Cardiac septum (tissue), 1 donor: ENCODE measurements at places on chromosomes 11 and 22. TPM values are rescaled to one million over a fixed set of nuclear protein-coding genes. Genes with fewer than 3 reads are reported as not detected.

The MN1 gene
- 6.4 TPM for total RNA-seq

DNA sequence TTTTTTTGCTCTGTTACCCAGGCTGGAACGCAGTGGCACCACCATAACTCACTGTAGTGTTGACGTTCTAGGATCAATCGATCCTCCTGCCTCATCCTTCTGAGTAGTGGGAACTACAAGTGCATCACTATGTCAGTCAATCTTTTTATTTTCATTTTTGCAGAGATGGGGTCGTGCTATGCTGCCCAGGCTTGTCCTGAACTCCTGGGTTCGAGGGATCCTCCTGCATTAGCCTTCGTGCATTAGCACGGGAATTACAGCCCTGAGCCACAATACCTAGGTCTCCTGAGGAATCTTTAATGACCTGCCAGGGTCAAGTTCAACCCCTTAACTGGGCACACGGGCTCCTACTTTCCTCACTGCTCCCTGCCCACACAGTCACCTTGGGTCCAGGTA is 4.4 kb downstream of the APOL3 start:
- DNase-seq: no peak

The PYGM gene
- 42.5 TPM for total RNA-seq

DNA sequence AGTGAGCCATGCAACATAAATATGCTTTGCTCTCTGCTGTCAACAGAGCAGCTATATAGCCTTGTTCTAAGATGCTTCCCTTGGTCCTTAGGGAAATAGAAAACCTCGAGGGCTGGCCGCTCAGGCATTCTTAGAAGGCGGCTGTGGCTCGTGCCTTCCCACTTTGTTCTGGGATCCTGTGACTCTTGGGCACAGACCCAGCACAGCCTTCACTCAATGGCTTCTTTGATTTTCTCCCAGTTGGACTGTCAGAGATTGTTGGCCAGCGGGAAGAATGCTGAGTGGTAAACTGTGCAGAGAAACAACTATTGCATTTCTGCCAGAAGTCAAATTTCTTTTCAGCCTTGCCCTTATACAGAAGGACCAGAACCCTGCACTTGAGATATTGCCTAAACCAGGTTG is 9.5 kb upstream of the MICAL2 start:
- no peak for DNase-seq

DNA sequence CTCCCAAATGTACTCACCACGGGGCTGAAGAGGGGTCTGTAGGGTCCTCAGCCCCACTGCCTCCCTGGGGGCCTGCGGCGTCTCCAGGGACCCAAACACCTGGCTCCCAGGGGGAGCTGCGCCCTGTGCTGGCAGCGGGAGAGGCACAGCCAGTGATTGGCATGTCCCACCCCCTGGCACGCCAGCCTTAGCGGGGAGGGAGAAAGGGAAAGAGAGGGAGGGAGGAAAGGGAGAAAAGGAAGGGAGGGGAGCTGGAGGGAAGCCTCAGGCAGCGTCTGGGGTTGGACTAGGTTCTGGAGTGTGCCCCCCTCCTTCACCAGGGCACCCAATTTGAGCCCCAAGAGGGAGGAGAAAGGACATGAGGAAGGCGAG is at the start of gene CHRM1:
TSS of gene CHRM1 (minus strand) at position 163 of the 372 bp plus-strand sequence. CDS start 10,263 bp downstream, outside the sequence.
- no peak for DNase-seq

GRCh38 chr11:92811341-92811740 is 158.1 kb upstream of the MTNR1B start:
- no peak for DNase-seq

The CNTF gene
- 1.3 TPM for total RNA-seq

The GAB4 gene
- not detected for total RNA-seq

- DNase-seq: no peak
These were observed 59.7 kb upstream of the CTTN start for GRCh38 chr11:70338594-70338993.

- no peak for DNase-seq
These were observed 77.9 kb downstream of the PIWIL3 start for GRCh38 chr22:24696551-24697001.

The PKDREJ gene
- 0.11 TPM for total RNA-seq

The TEX12 gene
- total RNA-seq: 0.32 TPM

DNA sequence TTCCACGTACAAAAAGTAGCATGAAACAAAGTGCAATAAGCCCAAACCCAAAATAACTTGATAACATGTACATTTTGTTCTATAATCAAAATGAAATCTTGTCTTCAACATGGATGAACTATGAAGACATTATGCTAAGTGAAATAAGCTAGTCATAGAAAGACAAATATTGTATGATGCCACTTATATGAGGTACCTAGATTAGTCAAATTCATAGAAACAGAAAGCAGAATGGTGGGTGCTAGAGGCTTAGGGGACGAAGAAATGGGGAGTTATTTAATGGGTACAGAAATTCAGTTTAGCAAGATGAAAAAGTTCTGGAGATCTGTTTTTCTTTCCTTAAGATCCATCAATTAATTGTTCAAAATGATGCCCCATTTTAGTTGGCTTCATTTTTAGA is 7.5 kb downstream of the PGM2L1 start:
- no peak for DNase-seq

DNA sequence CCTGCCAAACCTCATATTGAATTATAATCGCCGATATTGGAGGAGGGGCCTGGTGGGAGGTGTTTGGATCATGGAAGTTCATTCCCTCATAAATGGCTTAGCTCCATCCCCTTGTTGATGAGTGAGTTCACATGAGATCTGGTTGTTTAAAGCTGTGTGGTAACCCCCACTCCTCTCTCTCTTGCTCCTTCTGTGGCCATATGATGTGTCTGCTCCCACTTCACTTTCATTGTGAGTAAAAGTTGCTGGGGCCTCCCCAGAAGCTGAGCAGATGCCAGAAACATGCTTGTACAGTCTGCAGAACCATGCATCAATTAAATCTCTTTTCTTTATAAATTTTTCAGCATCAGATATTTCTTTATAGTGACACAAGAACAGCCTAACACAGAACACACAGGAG is 929.0 kb upstream of the FAT3 start:
- no peak for DNase-seq

The KCNK7 gene
- total RNA-seq: 1.5 TPM

DNA sequence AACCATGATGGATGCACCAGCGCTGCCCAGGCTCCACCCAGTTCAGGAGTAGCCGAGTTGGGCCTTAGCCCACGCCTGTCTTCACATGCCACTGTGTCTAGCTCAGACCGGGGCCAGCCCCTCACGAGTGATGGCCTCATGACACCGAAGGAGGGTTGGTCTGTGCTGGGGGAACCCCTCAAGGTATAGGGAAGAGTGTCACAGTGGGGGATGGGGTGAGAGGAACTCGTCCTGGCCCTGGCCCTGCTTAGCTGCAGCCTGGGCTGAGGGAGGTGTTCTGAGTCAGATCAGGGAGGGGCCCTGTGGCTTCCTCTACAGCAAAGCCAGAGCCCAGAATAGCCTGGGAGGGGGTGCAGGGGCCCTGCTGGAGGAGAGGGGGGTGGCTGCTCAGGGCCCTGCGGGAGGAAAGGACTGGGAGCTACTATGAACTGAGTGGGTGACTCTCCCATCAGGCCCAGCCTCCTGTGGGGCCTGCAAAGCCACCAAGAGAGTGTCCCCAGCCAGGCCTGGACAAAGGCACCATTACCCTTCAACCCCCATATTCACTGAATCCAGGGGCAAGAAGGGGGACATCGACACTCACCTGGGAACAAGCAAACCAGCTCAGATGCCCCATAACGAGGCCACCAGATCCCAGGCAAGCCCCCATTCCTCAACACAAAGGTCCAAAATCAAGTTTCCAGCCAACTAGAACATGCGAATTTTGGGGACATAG is 41.2 kb downstream of the IGLL5 start:
- DNase-seq: no peak
